ENCODE measurements at places on chromosomes 5 and 9.

DNA sequence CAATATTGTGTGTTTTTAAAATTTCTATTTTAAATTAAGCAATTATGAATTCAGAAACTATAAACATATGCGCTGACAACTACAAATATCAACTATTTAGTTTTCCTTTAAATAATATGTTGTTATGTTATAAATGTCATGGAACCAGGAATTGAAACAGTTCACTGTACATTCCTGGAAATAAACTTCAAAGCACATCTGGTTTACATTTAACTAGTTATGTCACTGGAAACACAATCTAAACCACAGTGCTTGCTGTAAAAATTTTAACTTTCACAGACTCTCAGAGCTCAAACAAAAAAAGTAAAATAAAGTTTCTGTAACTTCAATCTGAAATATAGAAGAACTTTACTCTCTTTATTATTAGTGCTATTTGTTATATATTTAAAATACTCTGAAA is 179.2 kb downstream of the FBN2 start:
- no peak for DNase-seq

GRCh38 chr5:149298842-149299404 is 27.3 kb downstream of the AFAP1L1 start:
- no peak for DNase-seq

DNA sequence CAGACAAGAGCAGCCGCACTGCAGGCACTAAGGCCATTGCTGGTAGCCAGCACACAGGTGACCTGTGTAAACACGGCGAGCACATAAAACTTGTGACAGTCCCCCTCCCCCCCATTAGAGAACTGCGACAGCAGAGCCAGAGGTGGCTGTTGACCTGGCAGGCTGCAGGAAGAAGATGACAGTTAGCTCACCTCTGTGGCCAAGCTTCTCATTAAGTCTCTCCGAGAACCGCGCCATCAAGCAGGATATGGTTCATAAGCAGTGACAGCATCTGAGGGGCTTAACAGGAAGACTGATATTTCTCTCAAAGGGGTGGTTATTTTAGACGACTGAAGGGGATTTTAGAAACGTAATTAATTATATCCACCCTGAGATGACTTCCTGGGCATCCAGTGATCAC is 5.2 kb downstream of the SURF4 start:
- no peak for DNase-seq

GRCh38 chr5:607541-608428 is 4.4 kb upstream of the CEP72 start:
- peak; percentile 54 for DNase-seq

GRCh38 chr5:88984040-88984439 is 101.1 kb upstream of the MEF2C start:
- no peak for DNase-seq

All from suppressor macrophage treated with lipopolysaccharide for 4 hours (primary cell).